ENCODE measurements at places on chromosomes 3 and 15. TPM values are rescaled to one million over a fixed set of nuclear protein-coding genes. Genes with fewer than 3 reads are reported as not detected.

GRCh38 chr15:58762731-58763130 is 8.4 kb upstream of the MINDY2 start:
- no peak for DNase-seq

DNA sequence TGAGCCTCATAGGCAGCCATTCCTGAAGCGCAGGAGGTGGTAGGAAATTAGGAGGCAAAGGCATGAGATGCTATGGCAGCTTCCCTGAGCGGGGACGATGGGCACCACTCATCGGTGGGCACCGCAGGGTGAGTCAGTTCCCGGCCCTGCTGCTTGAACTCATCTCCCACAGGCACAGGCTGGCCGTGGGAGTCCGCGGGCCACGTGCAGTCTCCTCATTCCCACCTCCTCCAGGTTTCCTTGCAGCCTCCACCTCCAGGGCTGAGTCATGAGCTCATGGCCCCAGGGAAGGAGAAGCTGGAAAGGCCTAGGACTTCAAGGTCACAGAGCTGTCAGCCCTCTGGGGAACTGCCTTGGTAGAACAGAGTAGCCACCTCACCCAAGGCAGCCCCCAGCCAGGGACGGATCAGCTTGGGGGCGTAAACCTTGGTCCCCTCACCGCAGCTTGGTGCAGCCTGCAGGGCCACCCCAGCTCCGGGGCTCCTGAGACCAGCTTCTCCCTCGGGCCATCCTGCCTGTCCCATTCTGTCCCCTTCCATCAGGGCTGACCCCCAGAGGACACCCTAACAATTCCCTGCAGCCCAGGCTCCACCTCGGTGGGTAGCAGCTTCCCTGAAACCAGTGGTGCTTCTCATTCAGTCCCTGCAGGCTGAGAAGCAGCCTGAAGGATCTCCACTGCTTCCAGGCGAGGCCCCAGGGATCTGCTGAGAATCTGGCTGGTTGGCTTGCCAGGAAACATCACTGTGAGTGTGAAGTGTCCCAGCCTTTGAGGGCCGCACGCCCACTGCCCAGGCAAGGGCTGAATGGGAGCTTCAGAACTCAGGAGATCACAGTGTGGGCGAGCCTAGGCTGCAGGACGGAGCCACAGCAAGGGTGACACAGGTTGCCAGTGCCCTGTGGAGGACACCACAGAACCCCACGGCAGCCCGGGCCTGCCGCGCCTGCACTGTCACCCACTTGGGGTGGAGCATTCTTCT is 150.7 kb upstream of the MEF2A start:
- DNase-seq: no peak

DNA sequence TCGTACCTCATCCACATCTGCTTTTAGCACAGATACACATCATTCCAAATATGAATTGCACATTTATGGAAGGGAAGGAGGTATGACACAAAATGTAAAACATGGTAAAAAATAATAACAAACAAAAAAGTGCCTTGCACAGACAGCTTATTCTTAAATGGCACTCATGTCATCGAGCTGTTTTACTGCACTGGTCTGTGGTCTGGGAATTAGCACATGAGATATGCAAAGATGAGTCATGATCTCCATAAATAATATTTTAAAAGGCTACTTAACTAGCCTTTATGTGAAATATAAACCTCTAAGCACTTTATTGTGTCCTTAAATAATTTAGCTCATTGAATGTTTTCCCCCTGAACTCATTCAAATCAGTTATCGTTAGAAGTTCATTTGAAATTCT is 142.2 kb upstream of the ZNF385D start:
- DNase-seq: no peak

The PIF1 gene
- 2.3 TPM for total RNA-seq

The SLC35G2 gene
- 3.9 TPM for total RNA-seq

All from kidney epithelial cell (primary cell).